Umbilical cord (tissue), 2 donors: ENCODE measurements at places on chromosomes 2 and 18.

GRCh38 chr2:71884303-71885042 lies 263.2 kb downstream of the CYP26B1 start:
- DNase-seq, result no peak

DNA sequence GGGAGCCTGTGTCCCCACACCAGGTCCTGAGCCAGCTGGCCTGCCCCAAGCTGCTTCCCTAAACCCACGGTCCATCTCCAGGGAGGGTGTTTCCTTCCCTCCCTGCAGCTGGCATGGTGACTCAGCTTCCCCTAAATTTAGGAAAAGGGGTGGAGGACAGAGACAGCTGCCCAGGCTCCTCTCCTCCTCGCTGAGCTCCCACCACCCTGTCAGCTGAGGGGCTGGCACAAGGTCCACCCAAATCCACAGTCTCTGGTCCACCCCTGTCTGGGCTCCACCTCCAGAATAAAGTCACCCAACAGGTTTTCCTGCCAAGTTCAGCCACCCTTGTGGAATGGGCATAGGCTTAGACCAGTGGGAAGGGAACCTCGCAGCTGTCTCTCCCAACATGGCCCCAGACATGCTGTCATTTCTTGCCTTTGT lies 156.5 kb downstream of the TNS1 start:
- no peak for DNase-seq

- peak; percentile 13 for DNase-seq
Measured at GRCh38 chr18:29853126-29853525, 1189.4 kb downstream of the DSC3 start.

DNA sequence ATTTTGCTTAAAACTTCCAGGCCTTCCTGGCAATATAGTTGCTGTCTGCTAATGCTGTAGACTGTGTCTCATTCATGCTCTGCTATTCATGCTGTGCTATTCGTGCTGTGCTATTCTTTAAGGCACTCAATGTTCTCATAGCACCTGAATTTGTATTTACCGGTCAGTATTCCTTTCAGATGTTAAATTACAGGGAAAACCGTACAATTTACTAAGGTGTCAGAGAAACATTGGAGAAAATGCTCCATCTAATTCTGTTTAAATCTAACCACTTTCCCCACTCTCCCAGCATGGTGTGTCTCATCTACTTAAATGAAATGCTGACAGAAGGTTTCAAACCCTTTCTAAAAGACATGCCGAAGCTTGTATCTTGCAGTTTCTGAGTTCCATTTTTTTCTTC lies 25.0 kb downstream of the FAM171B start:
- DNase-seq, result no peak

GRCh38 chr2:9543557-9543956 lies 12.1 kb downstream of the ADAM17 start:
- DNase-seq, result no peak

DNA sequence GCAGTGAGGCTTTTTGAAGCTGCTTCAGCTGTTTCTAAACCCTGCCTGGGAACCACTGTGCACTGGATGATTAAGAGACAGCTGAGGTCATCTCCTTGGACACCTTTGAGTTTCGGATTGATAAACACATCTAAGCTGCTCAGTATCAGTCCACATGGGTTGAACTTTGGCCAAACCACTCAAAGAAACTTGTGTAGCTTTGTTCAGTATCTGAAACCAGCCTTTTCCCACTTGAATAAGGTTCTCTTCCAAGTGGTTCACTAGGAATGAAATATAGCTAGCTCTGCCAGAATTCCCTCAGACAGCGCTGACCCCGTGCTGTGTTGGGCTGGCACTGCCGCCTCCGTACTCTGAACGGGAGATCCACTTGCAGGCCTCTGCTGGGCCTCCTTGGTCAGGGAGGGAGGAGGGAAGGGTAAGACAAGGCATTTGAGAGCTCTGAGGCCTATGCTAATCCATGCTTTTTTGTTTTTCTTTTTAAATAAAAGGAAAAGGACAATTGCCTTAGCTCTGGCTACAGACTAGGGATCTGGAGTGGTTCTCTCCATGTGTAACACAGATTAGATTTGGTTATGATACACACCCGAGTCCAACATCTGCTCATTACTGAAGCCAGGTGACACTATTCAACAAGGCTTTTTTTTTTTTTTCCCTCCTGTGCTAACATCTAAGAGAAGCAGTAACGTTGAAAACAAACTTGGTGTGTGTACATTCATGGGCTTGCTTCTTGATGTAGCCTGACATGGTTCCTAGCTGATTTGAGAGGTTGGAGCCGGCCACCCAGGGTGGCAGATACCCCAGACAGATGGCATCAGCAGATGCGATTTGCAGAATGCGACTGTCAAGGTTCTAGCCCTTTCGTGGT lies 67.7 kb downstream of the NCK2 start:
- DNase-seq, result peak; percentile 75

- DNase-seq, result peak; percentile 41
Measured at GRCh38 chr2:150624001-150624401, 136.5 kb upstream of the RND3 start.

DNA sequence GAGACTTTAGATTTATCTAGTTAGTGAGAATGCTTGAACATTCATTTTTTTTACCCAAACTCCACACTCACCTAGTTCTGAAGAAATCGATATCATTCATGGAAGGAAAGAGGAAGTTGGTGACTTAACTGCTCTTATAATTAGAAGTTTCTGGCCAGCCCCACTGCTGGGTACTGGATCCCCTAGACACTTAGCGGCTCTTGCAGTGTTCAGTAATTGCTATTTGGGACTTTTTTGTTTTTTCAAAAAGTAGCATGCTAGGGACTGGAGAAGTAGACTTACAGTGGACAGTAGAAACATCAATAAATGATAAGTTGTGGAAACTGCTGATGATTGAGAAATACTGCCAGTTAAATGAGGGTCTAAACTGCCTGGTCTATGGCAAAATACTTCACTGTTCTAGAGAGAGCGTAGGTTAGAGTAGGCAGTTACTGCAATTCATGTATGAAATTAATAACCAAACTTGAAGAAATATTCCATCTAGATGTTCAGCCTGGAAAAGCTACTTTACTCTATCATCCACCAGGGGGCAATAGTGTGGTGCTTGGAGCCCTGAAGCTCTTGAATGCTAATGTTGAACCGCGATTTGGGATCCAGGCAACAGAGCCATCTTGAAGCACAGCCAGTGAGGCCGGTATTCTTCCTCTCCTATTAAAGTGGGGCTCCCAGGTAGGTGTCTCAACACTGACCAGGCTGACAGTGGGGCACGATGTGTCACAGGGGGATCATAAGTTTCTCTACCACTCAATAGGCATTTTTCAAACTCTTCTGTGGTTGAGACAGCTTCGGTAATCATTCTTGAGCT lies 146.1 kb upstream of the SESTD1 start:
- DNase-seq, result peak; percentile 56

DNA sequence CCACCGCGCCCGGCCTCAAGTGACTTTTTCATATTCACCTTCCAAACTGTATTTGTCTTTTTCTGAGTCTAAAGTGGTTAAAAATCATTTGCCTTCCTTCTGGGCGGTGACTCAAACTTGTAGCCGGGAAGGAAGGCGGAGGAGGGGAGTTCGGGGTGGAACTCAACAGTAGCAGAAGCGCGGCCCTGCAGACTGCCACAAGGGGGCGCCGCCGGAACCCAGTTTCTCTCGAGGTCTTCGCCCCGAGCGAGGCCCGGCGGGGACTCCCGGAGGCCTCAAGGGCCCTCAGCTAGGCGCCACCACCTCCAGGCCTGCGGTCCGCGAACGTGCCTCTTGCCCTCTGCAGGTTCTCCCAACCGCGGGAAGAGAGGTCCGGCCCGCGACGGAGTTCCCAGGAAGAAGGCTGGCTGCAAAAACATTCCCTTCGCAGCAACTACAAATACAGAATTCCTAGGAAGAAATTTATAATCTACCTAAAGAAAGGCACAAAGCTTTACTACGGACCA lies 16.8 kb upstream of the ITM2C start:
- DNase-seq, result peak; percentile 88

DNA sequence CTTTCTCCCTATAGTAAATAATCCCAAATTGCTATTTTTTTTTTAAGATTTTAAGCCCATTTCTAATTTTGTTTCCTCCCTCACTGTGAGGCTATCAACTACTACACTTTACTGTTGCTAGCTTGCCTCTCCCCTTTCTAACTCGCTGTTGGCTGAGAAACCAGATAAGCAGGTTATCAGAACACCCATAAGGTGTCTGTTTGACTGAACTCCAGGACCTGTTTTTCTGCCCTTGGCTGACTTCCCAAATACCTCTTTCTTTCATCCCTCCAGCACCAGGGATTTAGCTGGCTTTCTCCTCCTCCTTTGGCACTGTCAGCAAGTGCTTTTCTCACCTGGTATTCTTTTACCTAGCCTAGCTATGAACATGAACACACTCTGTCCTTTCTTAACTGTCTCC lies 11.1 kb downstream of the TRAK2 start:
- peak; percentile 76 for DNase-seq

- no peak for DNase-seq
Measured at GRCh38 chr18:56509656-56510055, 128.7 kb downstream of the TXNL1 start.

GRCh38 chr2:127680706-127681287 lies 5.5 kb upstream of the LIMS2 start:
- DNase-seq, result no peak

DNA sequence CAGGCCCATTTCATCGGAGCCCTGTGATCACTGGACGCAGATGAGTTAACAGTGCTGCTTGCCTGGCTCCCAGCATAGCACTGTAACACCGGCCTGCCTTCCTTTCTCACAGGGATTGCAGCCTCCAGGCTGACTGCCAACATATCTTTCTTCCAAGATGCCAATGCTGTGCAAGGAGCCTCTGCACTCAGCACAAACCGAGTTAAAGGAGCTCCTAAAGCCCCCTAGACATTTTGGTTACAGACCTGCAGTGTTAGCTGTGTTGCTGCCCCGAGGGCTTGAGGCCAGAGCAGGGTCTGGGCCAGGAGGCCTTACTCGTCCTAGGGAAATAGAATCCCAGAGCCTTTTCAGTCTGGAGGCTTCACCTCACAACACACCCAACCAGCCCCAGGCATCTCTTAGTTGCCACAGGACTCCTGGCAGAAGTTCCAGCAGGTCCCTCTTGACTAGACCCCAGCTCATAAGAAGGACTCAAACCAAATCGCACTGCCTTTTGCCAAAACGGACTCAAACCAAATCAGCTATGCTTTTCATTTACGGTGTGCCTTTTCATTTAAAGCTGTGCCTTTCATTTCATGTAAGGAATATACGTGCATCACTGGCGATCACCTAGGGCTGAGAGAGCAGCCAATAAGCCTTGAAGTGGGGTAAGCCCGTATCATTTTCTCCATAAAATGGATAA lies 58.4 kb upstream of the EML4 start:
- peak; percentile 92 for DNase-seq

- DNase-seq, result no peak
Measured at GRCh38 chr2:232689152-232689910, 7.8 kb upstream of the GIGYF2 start.

DNA sequence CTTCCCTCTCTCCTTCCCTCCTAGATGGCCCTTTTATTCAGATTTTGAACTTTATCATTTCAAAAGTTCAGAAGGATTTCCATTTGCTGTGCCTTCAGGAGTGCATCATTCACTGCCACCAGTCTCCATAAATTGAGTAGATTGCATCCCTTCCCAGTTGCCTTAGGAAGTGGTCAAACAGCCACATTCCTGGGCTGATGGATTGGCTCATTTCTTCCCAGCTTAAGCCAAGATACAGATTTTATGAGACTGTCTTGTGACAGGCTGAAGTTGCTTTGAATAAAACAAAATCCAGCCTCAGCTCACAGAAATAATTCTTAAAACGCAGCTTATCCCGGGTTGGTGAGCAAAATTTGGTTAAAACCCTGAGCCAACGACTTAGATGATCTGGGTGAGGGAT lies 9.8 kb downstream of the NRP2 start:
- DNase-seq, result peak; percentile 92

- DNase-seq, result no peak
Measured at GRCh38 chr2:162908567-162908966, 70.0 kb upstream of the KCNH7 start.

DNA sequence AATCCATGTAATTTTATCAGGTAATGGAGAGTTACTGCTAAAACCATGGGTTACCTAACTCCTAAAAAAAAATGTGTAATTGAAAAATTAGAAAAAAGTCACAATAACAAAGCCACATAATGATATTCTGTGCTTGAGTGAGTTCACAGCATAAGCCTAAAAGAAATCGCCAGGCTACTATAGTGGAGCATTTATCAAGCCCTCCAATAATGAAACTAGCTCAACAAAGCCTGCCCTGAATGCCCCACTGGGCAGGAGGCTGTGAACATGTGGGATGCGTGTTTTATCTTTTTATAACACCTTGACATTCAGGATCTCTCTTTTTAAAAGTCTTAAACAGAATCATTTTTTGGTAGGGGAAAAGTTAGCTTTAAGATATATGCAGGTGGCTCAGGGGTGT lies 86.3 kb downstream of the KCTD18 start:
- no peak for DNase-seq

DNA sequence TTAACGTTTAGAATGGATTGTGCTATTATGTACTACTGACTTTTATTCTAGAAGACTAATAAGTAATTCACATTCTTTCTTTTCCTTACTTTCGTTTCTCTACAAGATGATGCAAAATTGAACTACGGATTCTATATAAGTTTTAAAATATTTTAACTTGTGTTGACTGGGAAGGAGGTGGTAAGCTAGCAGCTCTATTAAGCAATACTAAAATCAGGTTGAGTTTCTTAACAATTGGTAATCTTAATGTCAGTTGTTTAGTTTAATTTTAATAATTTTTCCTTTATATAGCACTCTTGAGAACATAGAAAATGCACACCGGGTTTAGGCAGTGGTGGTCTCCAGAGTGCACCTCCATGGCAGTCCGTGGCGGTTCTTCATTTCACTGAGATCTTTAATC lies 215.2 kb downstream of the MCFD2 start:
- DNase-seq, result no peak

- DNase-seq, result no peak
Measured at GRCh38 chr2:128439031-128439790, 120.5 kb upstream of the HS6ST1 start.

GRCh38 chr2:64142741-64143168 lies 1.5 kb downstream of the PELI1 start:
- no peak for DNase-seq

GRCh38 chr2:227374158-227374557 lies 4.9 kb downstream of the TM4SF20 start:
- DNase-seq, result no peak
